ENCODE measurements at places on chromosomes 5 and 9. TPM values are rescaled to one million over a fixed set of nuclear protein-coding genes. Genes with fewer than 3 reads are reported as not detected.

The FOXD4L4 gene
- 0.25 TPM for total RNA-seq

The DCAF12 gene
- 19.5 TPM for total RNA-seq

The EDIL3 gene
- total RNA-seq = 8.6 TPM

The OTP gene
- total RNA-seq = not detected

Data from pulmonary artery endothelial cell (primary cell).